Fibroblast of the aortic adventitia (primary cell): ENCODE measurements at places on chromosomes 12 and 14.

GRCh38 chr12:129641926-129642325 lies 261.9 kb downstream of the TMEM132D start:
- DNase-seq = no peak

DNA sequence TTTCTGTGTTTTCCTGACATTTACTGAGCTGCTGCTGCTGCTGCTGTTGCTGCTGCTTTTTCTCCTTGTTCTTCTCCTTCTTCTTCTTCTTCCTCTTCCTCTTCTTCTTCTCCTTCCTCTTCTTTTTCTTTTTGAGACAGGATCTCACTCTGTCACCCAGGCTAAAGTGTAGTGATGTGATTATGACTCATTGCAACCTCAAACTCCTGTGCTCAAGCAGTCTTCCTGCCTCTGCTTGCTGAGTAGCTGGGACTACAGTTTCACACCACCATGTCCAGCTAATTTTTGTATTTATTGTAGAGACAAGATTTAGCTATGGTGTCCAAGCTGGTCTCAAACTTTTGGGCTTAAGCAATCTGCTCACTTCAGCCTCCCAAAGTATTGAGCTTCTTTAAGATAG lies 95.8 kb downstream of the TMTC3 start:
- DNase-seq = peak; percentile 43

- peak; percentile 51 for DNase-seq
Observed at GRCh38 chr12:68532204-68532886, 78.4 kb upstream of the RAP1B start.

DNA sequence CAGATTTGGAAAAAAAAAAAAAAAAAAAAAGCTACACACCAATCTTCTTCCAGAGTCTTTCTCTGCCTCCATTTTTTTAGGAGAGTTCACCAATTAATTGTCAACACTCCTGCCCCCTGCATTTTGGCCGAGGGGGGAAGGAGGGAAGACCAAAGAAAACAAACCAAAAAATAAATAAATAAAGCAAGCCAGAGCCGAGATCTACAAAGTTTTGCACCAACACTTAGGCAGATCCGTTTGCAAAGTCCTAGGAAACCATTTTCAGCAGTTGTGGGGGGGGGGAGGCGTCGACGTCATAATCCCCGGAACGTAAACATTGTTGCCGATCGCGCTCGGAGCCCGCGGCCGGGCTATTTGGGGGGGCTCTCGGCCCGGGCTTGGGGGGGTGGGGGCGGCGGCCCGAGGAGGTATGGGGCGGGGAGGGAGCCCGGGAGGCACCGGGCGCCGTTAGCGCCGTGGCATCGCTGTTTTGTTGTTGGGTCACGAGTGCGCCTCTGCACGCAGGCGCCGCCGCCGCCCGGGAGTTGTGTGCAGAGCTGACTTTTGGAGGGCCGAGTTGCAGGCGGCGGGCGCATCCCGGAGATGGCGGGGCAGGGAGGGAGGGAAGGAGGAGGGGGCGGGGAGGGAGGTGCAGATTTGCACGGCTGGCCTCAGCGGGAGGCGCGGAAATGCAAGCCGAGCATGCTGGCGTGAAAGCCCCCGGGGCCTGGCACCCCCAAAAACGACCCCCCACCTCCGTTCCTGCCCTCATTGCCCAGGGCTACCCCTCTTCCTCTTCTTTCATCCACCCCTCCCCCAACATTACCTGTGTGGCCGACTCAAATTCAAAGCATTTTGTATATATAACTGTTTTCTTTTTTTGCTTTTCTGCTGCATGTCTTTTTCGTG lies 598 bp downstream of the KDM2B start:
- DNase-seq = peak; percentile 54

GRCh38 chr14:64170181-64170580 lies 124.0 kb downstream of the ESR2 start:
- DNase-seq = no peak

DNA sequence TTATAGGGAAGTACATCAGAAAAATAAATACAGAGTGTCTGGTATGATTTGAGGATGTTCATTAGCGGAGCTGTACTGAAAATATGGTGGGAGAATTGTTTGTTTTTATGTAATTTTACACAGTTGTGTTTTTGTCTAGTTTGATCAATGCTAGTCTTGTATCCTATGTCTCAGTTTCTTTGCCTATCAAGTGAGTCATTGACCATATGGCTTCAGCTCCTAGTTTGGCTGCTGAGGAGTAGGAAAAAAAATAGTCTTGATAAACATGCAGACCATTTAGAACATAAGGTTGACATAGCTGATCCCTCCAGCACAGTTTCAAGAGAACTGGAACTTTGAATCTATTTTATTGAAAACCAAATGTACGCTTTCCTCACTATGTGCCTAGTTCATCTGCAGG lies 1292.1 kb upstream of the FLRT2 start:
- DNase-seq = no peak

DNA sequence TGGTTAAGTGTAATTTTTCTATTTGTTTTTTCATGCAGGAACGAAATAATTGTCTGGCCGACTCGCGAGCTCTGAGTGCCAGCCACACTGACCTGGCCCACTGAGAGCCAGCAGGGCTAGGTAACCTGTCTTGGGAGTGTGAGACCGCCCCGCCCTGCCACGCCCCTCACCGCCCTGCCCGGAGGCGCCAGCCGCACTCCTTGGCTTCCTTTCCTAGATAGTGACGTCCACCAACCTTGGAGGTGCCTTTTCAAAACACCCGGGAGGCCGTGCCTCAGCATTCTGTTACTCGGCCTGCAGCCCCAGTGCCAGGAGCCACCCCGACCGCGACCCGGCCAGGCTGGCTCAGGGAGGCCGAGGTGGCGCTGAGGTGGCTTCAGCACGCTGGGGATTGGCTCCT lies 21.7 kb downstream of the XRCC3 start:
- DNase-seq = no peak

GRCh38 chr12:100767371-100767770 lies 27.2 kb upstream of the ANO4 start:
- DNase-seq = no peak

- DNase-seq = peak; percentile 44
Observed at GRCh38 chr12:94615260-94616181, 34.8 kb downstream of the TMCC3 start.

DNA sequence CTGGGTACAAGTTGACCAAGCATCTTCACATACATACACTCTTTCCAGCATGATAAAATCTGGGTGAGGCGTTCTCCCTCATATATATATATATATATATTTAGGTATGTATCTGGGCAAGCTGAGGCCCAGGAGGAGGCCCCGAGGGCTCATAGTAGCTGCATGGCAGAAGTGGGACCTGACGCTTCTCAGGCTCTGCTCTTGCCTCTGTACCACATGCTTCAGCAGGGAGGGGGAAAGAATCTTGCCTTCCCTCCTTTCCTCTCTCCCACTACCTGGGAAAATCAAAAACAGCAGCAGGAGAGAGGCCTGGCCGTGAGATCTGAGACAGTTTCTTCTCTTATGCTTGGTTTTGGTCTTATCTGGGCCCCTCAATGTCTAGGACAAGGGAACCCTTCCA lies 9.2 kb downstream of the PPP1R1A start:
- DNase-seq = no peak

DNA sequence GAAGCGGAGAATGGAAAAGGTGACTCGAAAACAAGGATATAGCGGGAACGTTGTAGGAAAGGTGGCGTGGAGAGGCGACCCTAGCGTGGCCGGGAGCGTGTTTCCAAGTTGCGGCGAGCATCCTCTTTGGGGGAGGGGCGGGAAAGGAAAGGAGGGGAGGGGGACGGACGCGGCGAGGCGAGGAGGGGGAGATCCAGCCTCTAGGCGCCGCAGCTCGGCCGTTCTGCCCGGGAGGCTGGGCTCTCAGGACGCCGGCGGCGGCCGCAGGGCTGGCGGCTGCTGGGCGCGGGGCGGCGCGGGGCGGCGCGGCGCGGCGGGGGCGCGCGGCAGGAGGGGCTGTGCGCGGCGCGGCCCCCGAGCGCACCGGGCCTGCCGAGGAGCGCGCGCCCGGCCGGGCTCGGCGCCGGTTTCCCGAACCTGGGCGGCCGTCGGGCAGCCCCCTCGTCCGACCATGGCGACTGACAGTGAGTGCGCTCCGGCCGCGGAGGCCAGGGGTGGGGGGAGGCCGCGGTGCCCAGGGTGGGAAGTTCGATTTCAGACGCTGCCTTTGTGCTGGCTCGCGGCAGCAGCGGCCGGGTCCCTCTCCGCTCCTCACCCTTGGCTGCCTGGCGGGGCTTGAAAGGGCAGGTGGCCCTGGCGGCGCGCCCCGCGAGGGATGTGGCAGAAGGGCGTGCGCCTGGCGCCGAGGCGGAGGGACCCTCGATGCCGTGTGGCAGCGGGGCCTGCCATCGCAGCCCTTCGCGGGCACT lies 50.3 kb downstream of the SNAPC1 start:
- DNase-seq = no peak

GRCh38 chr14:72000907-72001306 lies 68.7 kb downstream of the RGS6 start:
- no peak for DNase-seq

GRCh38 chr14:55097881-55098560 lies 31.0 kb upstream of the LGALS3 start:
- DNase-seq = no peak

DNA sequence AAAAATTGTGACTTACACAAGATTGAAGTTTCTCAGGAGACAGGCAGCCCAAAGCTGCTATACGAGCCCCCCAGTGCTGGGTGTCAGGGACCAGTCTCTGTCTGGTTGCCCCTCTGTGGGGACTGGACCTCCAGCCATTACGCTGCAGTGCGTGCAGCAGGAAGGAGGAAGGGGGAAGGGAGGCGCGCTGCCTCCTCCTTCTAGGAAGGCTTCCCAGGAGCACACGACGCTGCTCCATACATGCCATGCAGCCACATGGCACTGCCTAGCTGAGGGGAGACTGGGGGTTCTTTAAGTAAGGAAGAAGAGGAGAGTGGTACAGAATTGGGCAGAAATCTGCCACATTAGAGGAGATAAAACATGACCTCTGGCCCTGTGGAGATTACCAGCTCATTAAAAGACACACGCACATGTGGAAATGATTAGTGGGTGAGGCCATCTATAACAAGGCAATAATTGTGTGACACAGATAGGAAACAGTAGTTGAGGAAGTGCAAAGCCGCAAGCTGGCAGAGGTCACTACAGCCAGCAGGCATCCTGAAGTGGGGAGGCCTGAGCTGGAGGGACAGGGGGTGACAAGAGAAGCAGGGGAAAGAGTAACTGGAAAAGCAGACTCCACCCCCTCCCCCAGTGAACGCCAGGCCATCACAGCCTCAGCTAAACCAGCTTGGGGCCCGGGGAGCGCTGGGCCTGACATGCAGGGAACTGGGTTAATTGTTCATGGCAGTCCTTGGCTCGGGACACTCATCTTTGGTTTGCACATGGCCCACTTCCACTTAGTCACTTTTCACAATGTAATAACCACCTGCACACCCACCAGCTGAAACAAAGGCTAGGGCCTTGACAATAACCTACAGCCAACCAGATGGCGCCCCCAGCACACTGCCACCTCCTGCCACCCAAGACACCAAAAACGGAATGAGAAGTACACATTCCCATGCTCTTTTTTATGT lies 39.6 kb downstream of the CCDC88C start:
- DNase-seq = no peak

- no peak for DNase-seq
Observed at GRCh38 chr12:7431993-7432685, 11.8 kb downstream of the CD163L1 start.

DNA sequence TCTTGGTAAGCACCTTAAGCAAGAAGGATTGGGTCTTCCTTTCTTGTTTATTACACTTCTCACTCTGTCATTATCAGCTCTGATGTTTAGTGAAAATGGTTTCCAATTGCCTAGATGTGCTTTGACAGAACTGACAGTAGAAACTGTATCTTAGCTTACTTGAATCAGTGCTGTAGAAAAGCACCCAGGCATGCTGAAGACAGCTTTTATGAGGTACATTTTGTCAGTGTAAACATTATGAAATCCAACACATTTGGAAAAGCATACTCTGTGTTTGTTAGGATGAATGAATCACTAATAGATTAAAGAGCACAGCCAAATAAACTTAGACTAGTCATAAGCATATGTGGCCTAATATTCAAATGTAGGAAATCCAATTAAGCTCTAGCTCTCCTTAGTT lies 290.2 kb upstream of the NPAS3 start:
- DNase-seq = peak; percentile 52

DNA sequence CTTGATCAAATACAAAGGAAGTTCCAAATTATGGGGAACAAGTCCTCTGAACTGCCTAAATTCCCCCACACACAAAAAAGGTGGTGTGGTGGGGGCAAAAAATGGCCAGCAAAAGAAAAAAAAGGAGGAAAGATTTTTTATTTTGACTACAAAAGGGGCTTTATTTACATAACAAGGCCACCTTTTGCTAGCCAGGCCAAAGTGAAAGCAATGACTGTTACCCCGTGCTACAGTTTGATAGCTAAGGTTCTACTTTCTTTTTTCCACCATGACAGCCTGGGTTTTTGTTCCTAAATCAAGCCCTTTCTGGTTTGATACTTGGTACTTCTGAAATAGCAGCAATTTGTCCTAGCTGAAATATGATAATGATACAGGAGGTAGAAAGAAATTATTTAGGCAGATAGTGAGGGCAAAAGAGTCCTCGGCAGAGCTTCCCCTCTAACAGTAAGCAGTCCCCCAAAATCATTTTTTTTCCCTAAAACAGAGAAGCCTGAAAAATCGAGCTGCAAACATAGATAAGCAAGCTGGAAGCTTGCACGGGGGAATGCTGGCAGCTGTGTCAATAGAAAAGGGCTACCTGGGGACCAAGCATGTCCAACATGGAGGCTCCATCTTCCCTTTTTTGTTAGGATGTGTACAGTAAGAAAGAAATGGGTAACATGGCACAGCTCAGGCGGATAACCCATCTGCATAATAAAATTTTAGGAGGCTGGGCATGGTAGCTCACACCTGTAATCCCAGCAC lies 8.9 kb upstream of the B4GALNT1 start:
- DNase-seq = no peak

GRCh38 chr12:42299392-42300308 lies 26.2 kb downstream of the ZCRB1 start:
- DNase-seq = peak; percentile 24

GRCh38 chr14:106200541-106201315 lies 674.3 kb downstream of the TMEM121 start:
- no peak for DNase-seq

GRCh38 chr14:81529391-81529790 lies 4.3 kb downstream of the SEL1L start:
- DNase-seq = peak; percentile 88

GRCh38 chr12:130948136-130948535 lies 5.6 kb upstream of the ADGRD1 start:
- DNase-seq = no peak

- no peak for DNase-seq
Observed at GRCh38 chr12:48451372-48451771, 21.0 kb upstream of the ANP32D start.

GRCh38 chr12:110146986-110147385 lies 22.8 kb downstream of the IFT81 start:
- no peak for DNase-seq

GRCh38 chr14:35384455-35385041 lies 20.0 kb downstream of the NFKBIA start:
- DNase-seq = peak; percentile 98

GRCh38 chr14:68800390-68800789 lies 7.5 kb upstream of the ZFP36L1 start:
- peak; percentile 51 for DNase-seq

- DNase-seq = peak; percentile 52
Observed at GRCh38 chr14:52551696-52552062, 626 bp downstream of the TXNDC16 start.

- no peak for DNase-seq
Observed at GRCh38 chr12:54206791-54207190, 18.0 kb upstream of the SMUG1 start.

GRCh38 chr14:75081660-75082229 lies 12.3 kb downstream of the ZC2HC1C start:
- peak; percentile 62 for DNase-seq
